ENCODE measurements at places on chromosomes 7 and 10.

GRCh38 chr10:1434912-1435692, 302.2 kb downstream of the ADARB2 start:
- no peak for DNase-seq

DNA sequence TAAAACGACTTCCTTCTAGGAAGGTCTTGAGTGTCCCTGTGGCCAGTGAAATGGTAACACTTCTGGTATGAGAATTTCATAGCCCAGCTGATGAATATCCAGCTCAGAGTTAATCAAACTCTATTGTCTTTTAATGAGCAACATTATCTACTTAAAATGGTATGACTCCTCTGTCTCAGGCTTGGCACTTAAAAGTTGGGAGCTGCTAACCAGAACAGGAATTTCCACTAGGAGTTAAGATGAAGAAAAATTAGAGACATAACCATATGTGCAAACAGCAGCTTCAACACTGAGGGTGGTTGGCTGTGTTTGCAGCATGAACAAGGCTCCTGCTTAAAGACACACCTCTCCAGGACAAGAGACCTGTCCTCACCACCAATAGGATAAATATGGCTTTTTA, 46.8 kb downstream of the CH25H start:
- DNase-seq, result no peak

DNA sequence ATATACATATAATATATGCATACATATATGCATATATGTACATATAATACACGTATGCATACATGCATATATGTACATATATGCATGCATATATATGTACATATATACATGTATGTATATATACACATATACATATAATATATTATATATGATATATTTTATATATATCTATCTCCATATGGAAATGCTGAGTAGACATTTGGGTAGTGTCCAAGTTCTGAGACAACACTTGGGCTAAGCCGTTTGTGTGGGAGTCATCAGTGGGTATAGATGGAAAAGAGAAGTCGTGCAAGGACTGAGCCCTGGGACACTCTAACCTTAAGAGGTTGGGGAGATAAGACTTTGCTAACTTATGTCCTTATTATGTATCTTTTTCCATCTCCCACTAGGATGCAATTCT, 165.2 kb upstream of the PODXL start:
- DNase-seq, result no peak

GRCh38 chr10:3486346-3487065, 298.5 kb downstream of the KLF6 start:
- peak; percentile 29 for DNase-seq

GRCh38 chr10:116985611-116986010, 19.4 kb downstream of the SHTN1 start:
- no peak for DNase-seq

DNA sequence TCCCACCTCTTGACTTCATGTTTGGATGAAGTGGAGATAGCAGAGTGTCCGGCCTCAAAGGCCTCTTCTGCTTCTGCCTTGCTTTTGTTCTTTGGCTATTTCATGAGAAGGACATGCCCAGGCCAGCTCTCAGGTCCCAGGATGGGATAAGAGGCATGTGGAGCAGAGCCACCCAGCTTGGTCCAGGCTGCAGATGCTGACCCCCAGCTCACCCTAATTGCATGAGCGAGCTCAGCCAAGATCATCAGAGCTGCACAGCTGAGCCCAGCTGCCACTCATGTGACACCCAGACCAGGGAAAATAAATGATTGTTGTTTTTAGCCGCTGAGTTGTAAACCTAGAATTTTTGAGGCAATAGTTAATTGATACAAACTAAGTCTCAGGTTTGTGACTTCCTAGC, 230.0 kb downstream of the PHF14 start:
- DNase-seq, result no peak

DNA sequence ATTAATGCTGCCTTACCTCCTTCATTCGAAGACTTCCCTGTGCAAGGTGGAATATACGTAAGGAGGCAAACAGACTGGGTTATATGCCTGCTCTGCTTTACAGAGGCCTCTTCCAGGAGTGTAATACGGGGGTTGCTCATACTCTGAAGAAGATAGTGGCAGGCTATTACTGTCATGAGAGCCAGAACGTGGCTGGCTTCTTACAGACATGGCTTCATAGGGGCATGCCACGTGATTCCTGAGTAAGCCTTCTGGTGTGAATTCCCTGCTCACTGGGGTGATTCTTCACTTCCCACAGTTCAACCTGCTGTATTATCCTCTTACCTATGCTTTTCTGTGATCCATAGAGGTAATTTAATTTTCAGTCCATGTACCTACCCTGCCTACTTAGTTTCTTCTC, 141.8 kb downstream of the ST7 start:
- DNase-seq, result no peak

DNA sequence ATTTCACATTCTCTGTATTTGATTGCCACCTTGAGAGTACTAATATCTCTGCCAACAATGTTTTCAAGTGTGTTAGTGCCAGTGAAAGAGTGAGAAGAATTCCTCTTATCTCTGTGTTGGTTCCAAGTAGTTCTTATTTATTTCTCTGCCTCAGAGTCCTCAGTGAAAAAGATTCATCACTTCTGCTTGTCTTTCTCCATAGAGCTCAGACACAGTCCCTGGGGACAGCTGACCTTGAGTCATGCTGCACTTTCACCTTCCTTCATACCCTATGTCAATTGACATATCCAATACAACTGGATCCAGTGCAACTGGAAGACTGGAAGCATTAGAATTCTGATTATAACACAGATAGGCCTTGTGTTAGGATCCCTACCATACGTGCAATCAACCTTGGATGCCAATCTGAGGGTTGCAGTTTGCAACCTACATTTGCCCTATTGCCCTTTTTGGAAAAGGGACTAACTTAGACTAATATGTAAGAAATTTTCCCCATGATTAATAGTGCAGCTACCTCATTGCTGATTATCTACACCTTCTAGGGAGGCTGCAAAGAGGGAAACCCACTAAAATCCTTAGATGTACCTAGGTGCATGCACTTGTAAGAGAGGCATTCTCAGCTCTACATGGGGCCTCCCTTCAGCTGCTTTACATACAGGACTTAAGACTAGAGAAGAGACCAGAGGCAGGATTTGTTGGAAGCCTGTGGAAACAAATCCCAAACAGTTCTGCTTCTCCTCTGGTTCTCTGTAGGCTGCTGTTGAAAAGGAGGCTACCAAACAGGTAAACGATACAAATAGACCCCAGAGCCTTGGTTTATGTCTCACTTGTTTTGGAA, 8.4 kb downstream of the IFIT2 start:
- DNase-seq, result no peak

DNA sequence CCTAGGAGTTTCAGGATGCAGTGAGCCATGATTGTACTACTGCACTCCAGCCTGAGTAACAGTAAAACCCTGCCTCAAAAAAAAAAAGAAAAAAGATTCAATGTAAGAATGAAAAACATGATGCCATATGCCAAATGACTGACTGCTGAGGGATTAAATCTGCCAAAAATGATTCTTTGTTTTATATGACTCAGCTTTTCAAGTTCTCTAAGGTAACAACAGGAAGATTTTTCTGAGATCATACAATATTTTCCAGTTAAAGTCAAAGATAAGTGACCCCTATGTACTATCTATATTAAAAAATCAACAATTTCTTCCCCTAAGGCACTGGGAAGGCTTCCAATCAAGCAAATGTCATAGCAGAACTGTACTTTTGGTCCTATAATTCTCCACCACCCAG, 271.2 kb upstream of the IMMP2L start:
- DNase-seq, result peak; percentile 59

DNA sequence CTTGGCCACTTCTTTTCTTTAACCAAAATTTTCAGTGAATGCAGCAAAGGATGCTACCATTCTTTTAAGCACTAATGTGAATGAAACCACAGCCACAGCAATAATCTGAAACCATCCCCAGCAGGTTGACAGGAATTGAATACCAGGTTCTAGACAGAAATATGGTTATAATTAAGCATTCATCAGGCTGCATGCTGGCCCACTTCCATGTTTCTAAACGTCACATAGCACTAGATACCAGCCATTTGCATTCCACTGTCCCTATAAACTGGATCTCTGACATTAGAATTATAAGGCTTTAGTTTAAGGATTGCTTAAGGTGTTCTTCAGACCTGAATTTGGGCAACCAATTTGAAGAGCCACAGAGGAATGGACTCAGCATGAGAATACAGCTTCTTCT, 340.8 kb upstream of the KLF6 start:
- peak; percentile 52 for DNase-seq

GRCh38 chr7:88922944-88923343, 127.4 kb upstream of the TEX47 start:
- DNase-seq, result no peak

DNA sequence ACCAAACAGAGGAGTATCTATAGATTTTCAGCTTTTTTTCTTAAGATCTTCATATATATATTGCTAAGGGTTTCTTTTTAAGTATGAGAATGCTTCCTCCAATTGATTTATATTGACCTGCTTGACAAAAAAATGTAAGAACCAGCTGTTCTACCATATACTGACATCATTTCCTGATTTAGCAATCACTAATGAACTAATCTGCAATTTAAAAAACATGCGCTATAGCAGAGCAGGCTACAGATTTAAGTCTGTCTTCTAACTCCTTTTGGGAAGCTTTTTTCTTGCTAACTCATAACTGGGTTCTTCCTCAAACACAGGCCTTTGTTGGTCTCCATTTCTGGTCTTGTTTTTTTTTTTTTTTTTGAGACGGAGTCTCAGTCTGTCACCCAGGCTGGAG, 33.2 kb downstream of the ABCC2 start:
- no peak for DNase-seq

GRCh38 chr10:119221666-119222065, 14.3 kb downstream of the GRK5 start:
- DNase-seq, result no peak

DNA sequence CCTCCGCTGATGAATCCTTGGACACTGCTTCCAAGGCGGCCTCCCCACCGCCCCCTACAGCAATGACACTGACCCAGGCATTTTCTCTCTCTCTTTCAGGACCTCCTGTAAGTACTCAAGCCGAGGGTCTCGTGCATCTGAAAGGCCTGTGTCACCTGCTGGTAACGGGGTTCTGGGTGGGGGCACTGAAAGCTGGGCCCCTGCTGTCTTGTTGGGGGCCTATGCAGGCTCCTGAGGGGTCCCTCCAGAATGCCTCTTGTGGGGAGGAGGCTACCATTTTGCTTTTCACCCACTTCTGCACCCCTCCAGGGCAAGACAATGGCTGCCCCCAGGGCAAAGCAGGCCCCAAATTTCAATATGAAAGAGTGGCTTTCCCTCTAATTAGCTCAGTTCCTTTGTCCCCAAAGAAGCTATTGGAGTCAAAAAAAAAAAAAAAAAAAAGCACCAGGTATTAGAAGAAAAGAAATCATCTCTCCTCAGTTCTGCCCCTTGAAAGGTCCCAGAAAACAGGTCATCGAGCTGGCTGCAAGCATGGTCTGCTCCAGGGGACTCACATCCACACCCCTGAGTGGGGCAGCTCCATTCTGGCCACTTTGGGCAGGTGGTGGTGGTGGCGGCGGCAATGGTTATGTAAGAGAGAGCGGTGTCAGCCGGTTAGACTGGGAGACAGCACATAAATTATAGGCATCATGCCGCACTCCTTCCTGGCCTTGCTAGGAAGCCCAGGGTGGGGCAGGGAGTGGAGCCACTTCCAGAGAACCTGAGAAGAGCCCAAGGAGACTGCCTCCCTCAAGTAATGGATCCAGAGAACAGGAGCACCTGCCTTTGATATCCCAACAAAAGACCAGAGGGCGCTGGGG, 66.2 kb downstream of the COL13A1 start:
- no peak for DNase-seq

All from fibroblast of skin of right biceps (primary cell).